ENCODE measurements at places on chromosomes 16 and 17.

- no peak for DNase-seq
These were observed 57.3 kb downstream of the CEP95 start for GRCh38 chr17:64564098-64564497.

- no peak for DNase-seq
These were observed 56.6 kb downstream of the IRF8 start for GRCh38 chr16:85955566-85955965.

DNA sequence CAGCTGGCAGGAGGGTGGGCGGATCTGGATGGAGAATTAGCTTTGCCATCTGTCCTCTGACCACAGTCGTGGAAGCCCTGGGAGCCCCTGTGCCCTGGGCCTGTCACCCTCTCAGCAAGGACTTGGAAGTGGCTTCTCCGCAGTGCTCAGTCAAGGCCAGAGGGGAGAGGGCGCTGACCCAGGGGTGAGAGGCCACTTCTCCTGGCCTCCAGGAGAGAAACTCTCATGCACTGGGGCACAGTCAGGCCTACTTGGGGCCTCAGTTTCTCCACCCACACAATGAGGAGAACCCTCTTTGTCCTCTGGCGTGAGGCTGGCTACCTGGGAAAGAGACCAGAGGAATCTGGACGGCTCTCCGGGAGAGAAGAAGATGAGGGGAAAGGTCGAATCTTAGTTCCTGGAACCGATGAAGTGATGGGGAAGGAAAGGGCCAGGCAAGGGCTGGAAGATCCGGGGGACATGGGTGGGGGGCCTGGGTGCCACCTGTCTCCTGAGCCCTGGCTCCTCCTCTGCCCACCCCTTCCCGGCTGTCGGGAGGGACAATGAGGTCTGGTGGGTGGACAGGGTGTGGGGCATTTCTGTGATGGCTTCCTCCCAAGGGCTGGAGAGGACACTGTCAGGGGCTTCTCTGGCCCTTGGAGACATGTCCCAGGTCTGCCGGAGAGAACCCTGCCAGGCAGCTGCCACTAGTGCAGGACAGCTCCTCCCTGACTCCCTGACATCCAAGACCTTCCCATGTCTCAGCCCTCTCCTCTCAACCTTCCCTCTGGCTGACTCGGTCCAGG is 9.0 kb upstream of the ARHGAP27 start:
- DNase-seq, result no peak

DNA sequence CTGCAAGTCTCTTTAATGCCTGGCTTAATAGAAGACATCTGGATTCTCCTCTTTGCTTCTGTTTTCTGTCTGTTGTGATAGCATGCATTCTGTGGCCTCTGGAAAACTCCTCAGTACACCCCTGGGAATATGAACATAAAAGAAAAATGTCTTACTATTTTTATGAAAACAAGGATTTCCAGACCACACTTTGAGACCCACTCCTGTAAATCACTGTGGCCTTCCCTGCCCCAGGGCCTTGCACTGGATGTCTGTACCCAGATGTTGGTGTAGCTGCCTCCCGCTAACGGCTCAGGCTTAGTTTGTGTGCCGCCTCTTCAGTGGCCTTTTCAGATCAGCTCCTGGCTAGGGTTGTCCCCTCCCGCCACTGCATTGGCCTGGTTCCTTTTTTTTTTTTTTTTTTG is 126.6 kb downstream of the SOCS1 start:
- DNase-seq, result no peak

DNA sequence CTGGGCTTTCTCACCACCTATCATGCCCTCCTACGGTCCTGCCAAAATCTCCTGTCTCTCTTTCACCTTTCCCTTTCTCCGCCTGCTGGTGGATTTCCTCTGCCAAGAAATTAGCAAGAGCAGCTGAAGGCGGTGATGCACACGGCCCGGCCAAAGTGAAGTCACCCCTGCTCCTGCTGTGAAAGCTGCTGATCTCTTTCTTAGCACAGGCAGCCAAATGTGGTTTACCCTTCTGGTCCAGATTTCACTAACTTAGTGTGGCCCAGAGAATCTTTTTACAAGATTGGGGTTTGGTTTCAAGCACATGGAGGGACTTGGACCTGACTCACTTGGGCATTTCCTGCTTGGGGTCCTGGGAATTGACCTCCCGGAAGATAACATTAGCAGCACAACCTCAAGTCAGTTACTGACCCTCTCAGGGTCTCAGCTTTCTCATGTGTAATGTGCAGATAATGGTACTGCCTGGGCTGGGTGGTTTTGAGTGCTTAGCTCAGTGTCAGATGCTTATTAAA is 155.7 kb downstream of the SOCS1 start:
- no peak for DNase-seq

- no peak for DNase-seq
These were observed 103.6 kb downstream of the LITAF start for GRCh38 chr16:11482946-11483748.

- no peak for DNase-seq
These were observed 47.3 kb downstream of the MIS12 start for GRCh38 chr17:5533486-5534315.

- DNase-seq, result no peak
These were observed 627.8 kb downstream of the KCNJ2 start for GRCh38 chr17:70797166-70797565.

- no peak for DNase-seq
These were observed 272.8 kb downstream of the WWOX start for GRCh38 chr16:78372277-78372676.

GRCh38 chr17:36611345-36612072 is 10.1 kb downstream of the MRM1 start:
- no peak for DNase-seq

DNA sequence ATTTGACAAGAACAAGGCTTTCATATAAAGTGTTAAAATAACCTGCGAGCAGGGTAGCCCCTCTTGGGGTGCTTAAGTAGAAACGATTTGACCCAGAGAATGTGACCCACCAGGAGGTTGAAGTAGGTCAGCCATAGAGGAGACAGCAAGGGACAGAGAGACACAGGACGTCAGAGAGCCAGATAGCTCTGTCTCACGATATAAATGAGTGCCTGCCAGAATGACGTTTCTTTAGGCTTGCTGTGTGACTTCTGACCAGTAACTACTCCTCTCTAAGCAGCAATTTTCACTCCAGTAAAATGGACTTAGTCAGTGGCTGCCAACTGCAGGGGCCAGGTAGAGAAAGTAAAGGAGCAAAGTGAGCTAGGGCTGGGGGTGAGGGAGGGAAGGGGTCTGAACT is 473.0 kb upstream of the C16orf82 start:
- DNase-seq, result no peak

DNA sequence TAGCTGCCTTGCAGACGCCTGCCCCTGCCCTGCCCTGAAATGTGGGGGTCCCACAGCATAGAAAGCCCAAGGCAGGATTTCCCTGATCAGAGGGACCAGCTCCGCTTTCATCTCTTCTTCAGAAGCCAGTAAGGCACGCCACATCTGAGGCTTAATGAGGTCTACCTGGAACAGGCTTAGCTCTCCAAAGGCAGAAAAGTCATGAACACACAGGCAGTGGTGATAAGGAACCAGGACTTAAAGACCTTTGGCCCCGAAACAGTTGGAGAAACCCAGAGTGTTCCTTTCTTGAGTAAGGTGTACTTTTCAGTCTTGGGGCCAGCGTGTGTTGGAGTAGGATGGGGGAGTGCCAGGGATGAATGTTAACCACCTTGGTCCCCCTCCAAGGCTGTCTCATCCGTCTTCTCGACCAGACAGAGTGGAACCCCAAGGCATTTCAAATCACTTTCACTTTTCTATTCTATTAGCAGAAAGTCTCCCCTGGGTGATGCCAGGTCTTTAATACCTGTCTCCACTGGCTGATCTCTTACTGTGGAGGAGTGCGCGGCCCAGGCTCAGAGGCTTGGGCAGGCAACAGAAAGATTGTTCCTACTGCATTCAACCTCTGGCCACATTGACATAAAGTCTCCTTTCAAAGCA is 43.9 kb downstream of the TMEM186 start:
- no peak for DNase-seq

GRCh38 chr17:72498364-72499210 is 377.8 kb downstream of the SOX9 start:
- DNase-seq, result no peak

- DNase-seq, result no peak
These were observed 16.2 kb downstream of the SMTNL2 start for GRCh38 chr17:4600563-4600962.

GRCh38 chr16:66651474-66651765 is 45.1 kb downstream of the CMTM4 start:
- no peak for DNase-seq

GRCh38 chr17:16991349-16992009 is 19.6 kb upstream of the TNFRSF13B start:
- peak; percentile 42 for DNase-seq

DNA sequence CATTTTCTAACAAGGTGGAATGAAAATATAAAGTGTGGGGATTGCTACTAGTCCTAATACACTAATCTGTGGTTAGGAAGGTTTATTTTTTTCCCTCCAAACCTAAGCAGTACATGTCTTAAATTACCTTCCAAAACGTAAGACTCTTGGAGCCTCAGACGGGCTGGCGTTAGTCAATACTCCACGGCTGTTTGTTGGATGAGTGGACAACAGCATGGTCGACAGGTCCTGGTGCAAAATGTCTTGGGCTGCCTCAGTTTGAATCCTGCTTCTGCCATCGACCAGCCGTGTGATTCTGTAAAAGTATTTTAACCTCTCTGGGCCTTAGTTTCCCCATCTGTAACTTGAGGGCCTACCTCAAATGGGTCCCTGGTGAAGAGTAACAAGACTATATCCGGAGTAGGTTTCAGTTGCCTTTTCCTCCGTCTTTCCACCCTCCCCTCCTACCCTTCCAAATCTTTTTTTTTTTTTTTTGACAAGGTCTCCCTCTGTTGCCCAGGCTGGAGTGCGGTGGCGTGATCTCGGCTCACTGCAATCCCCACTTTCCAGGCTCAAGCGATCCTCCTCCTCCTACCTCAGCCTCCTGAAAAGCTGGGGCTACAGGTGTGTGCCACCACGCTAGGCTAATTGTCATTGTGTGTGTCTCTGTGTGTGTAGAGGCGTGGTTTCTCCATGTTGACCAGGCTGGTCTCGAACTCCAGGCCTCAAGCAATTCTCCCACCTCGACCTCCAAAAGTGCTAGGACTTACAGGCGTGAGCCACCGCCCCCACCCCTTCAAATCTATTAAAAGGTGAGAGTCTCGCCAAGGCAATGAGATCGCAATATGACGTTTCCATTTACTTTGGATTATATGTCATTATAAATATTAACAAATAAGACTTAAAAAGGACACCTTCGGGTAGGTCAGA is 5.8 kb downstream of the SCGB1C2 start:
- DNase-seq, result no peak

GRCh38 chr16:89168381-89169189 is 3.0 kb upstream of the CDH15 start:
- no peak for DNase-seq

DNA sequence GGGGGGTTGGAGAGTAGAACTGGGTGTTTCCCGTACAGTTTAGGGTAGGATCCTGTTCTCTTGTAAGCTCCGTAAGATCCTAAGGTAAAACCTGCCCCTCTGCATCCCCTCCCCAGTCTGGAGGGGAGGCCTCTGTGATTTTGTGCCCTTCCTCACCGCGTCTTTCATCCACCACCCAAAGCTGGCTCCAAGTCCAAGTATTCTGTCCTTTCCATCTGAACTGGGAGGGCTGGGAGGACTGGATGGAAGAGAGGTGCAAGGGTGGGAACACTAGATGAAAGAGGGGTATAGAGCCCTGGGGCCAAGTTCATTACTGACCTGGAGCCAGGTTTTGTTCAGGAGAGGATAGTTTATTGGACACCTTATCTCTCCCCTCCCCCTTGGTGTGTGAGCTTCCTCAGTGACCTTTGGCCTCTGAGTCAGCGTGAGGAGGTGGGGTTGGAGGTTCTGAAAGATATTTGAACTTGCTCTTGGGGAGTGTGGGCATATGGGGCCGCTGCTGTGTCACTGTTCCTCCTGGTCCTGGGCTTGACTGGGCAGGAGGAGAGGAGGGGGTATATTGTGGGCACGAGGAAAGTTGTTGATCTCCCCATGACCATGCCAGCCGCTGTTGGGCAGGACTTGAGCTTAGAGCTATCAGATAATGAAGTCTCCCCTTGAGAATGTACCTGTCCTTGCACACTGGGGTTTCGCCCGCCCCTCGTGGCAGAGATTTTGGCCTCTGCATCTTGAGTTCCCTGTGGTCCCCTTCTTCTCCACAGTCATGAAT is 1.6 kb downstream of the LASP1 start:
- no peak for DNase-seq

DNA sequence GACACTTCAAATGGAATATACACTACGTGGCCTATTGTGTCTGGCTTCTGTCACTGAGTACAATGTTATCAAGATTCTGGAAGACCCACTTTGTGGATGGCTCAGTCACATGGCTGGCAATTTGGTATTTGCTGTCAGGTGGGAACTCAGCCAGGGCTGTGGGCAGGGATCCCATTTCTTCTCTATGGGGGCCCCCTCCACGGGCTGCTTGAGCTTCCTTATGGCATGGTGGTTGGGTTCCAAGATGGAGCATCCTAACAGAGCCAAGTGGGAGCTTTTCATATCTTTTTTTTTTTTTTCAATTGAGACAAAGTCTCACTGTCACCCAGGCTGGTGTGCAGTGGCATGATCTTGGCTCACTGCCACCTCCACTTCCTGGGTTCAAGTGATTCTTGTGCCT is 18.0 kb upstream of the CEP20 start:
- DNase-seq, result no peak

- no peak for DNase-seq
These were observed 23.1 kb downstream of the STAT3 start for GRCh38 chr17:42365136-42365535.

DNA sequence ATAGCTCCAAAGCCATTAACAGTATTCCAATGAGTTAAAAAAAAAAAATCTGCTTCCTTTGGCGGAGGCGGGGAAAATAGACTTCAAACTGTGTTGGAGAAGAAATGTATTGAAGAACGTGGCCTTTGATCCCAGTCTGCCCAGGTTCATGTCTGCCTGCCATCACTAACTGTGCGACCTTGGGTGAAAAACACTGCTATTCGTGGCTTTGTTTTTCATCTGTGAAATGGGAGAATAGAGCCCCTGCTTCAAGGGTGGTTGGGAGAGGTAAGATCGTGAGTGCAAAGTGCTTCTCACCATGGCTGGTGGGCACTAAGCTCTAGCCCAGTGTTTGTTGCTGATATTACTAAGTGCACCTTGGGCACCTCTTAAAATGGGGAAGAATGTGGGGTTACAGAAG is 69.5 kb downstream of the VPS35L start:
- DNase-seq, result no peak

DNA sequence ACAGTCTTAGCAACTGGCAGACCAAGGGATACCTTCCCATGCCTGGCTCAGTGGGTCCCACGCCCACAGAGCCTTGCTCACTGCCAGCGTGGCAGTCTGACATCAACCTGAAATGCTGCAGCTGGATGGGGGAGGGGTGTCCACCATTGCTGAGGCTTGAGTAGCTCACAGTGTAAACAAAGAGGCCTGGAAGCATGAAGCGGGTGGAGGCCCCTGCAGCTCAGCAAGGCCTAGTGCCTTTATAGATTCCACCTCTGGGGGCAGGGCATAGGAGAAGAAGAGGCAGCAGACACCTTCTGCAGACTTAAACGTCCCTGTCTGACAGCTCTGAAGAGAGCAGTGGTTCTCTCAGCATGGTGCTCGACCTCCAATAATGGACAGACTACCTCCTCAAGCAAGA is 263.2 kb downstream of the KIF2B start:
- no peak for DNase-seq

GRCh38 chr16:628321-629061 is 2.3 kb upstream of the WFIKKN1 start:
- DNase-seq, result no peak

All from activated naive CD4-positive, alpha-beta T cell (primary cell).